Left lobe of liver (tissue), 2 donors: ENCODE measurements at places on chromosomes 3 and 15.
A peak's percentile ranks its signal among the peaks of the same experiment; 100 is the strongest.

DNA sequence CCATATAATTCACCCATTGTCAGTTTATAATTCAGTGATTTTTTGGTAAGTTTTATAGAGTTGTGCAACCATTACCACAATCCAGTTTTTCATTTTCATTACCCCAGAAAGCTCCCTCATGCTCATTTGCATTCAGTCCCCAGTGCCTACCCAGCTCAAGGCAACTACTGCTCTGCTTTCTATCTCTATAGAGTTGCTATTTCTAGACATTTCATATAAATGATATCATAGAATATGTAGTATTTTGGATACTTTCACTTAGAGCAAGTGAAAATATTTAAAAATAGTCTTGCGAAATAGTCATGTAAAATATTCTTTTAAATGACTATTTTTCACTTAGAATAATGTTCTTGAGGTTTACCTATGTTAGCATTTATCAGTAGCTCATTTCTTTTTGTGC lies 42.1 kb downstream of the ZNF654 start:
- DNase-seq, result no peak

- DNase-seq, result no peak
Observed at GRCh38 chr3:13299531-13300155, 120.5 kb downstream of the NUP210 start.

- DNase-seq, result peak; percentile 47
Observed at GRCh38 chr15:101490922-101491733, 1.6 kb upstream of the PCSK6 start.

- no peak for DNase-seq
Observed at GRCh38 chr3:55272031-55272645, 215.0 kb downstream of the WNT5A start.

DNA sequence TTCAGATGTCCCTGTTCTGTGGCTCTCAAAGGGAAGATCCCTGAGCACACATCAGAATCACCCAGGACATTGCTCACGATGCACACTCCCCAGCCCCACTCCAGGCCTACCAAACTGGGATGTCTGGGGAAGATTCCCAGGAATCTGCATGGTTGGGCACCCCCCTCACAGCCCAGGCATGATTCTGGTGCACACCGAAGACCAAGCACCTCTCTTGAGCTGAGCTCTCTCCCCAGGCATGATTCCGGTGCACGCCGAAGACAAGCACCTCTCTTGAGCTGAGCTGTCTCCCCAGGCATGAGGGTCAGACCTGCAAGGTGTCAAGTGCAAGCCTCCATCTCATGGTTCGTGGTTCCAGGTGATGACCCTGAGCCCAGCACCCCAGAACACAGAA lies 112.2 kb upstream of the MEF2A start:
- DNase-seq, result peak; percentile 21

DNA sequence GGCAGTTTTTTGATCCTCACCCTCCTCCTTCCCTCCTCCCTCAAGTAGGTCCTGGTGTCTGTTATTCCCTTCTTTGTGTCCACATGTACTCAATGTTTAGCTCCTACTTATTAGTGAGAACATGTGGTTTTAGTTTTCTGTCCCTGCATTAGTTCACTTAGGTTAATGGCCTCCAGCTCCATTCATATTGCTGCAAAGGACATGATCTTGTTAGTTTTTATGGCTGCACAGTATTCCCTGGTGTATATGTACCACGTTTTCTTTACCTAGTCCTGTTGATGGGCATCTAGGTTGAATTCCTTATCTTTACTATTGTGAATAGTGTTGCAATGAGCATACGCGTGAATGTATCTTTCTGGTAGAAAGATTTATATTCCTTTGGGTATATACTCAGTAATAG lies 61.7 kb upstream of the FGF7 start:
- no peak for DNase-seq

DNA sequence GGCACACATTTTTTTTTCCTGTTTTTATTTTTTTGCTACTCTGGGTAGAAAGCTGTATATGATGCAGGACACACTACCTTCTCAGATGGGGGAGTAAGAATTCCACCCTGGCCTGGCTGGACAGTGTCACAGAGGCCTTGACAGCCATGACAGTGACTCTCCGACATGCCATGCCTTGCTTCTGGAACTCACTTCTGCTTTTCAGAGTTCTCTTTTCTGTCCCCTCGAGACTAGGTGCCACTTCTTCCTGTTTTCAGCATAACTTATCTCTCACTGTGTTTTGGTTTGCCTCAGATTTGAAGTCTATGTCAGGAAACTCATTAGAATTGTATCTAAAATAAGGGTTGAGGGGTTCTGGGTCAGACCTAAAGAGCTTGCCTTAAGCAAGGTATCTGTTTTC lies 69.1 kb upstream of the SEC13 start:
- DNase-seq, result no peak

DNA sequence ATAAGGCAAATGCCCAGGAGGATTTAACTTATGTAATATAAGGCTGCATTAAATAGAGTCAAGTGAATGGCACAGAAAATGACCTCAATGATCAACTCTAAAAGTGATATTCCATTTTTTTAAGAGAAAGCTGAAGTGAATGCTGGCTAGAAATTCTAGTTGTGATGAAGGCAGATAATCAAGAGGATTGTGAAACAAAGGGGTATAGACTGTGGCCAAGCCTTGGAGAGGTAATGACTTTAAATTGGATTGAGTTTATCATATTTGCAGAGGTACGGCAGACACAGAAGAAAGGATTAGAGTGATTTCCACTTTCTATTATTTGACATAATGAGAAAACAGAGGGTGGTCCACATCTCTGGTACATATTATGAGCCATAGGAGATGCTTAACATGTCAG lies 269.2 kb downstream of the MECOM start:
- DNase-seq, result no peak

- peak; percentile 52 for DNase-seq
Observed at GRCh38 chr3:71581457-71582035, 2.0 kb downstream of the FOXP1 start.

DNA sequence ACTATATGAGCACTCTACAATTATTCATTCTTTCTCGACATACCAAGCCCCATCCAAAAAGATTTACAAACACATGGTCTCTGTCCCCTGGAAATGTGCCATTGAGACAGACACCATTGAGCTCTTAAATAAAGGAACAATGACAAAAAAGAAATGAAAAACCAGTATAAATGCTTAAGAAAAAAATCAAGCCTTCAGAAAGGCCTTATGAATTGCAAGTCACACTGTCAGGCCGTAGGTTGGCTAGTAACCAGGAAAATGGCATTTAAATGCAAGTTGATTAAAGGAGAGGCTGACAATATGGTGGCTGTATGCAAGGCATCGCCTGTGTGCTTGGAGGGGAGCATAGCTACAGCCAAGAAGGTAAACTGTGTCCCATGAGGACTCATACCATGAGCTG lies 49.7 kb downstream of the SRGAP3 start:
- no peak for DNase-seq

DNA sequence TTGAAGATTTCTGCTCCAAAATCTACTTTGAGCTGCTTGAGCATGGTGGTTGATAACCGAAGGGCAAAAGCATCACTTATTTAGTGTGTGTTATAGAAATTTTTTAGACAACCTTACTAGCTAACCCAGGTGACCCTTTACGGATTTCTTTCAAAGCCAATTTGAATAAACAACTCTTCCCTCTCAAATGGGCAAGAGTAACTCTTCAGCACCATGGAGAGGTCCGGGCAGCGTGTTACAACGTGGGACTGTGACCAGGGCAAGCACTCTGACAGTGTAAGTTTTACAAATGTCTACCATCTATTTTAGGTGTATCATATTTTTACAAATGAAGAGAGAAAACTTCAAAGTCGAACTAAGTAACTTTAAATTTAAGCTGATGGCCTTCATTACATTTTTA lies 471.8 kb downstream of the MFSD1 start:
- DNase-seq, result peak; percentile 49

GRCh38 chr3:196186651-196187573 lies 24.3 kb downstream of the ZDHHC19 start:
- no peak for DNase-seq

DNA sequence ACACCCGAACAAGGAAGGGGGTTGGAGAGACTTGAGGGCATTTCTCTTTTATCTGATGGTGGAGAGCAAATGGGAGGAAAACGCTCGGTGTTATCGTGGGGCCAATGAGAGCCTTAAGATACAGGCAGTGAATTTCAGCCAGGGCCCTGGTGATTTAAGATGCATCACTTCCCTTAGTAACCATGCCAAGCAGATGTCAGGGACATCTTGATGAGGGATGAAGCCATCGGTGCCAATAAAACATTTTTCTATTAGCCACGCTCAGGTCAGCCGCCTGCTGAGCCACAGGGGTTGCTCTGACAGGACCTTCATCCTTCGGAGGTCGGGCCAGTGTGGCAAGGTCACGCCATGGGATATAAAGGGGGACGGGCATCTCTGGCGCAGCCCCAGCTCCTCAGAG lies 10.6 kb downstream of the IQSEC1 start:
- no peak for DNase-seq
